ENCODE measurements at places on chromosomes 11 and 22. TPM values are rescaled to one million over a fixed set of nuclear protein-coding genes. Genes with fewer than 3 reads are reported as not detected.

DNA sequence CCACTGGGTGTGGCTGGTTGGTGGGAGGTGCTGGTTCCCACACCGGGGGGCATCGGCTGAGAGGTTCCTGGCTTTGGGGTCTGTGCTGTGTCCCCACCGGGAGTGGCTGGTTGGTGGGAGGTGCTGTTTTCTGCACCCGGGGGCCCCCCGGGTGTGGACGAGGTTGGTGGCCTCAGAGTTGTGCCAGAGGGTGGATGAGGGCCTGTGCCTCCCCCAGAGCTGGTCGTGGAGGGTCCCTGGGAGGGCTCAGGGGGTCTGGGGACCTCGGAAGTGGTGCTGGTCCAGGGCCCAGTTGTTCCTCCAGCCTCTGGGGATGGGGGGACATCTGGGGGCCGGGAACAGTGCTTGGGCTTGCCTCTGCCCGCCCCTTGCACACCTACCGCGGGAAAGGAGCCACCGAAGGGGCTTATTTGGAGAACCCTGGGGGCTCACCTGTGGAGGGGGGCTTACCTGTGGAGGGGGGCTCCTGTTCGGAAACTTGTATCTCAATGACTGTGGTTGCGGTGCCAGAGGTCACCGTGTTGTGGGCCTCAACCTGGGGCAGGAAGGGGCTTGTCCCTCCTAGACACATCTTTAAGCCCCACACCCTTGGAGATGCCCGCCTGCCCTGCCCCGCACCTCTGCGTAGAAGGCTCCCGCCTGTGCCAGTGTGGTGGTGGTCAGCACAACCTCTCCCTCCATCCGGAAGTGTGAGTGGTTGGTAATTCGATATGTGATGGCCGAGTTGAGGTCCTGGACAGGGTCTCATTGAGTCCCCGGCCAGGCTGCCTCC, 3.3 kb upstream of the IRF7 start:
- DNase-seq = no peak

ZDHHC24 gene
- total RNA-seq = 5.8 TPM

- no peak for DNase-seq
Measured at GRCh38 chr11:89583580-89583979, 92.4 kb upstream of the NOX4 start.

DNA sequence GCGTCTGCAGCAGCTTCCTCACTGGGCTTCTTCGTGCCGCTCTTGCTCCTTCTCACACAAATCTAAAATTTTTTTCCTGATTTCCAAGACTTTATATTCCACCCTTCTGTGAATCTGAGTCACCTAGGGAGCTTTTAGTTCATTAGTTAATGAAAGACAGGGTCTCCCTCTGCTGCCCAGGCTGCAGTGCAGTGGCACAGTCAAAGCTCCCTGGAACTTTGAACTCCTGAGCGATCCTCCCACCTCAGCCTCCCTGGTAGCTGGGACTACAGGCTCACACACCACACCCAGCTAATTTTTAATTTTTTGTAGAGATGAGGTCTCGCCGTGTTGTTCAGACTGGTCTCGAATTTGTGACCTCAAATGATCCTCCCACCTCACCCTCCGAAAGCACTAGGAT, 116.9 kb downstream of the ATXN10 start:
- DNase-seq = no peak

DNA sequence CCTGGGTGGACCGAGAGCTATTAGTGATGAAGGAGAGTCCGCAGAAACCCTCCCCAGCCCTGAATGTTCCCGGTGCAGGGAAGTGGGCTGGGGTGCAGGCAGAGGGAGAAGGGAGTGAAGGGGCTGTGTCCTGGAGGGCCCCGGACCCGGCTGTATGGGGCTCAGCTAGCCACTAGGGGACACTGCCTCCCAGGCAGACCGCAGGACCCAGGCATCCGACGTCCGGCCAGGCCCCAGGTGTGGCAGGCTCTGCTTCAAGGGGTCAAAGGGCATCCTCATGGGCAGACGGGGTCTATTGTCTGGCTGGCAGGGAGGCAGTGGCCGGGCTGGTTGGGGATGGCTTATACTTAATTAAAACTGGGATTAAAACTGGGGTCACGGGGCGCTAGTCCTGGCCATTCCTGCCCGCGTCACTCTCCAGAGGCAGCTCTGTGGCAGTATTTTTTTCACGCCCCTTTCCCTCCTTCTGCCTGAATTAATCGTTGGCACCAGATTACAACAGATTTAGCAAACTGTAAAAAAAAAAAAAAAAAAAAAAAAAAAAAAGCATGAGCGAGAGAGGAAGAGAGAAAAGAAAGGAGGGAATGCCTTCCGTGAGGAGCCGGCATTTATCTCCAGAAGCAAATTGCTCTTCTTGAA, 5.1 kb downstream of the FLRT1 start:
- no peak for DNase-seq

GRCh38 chr11:119412072-119412471, 10.9 kb downstream of the THY1 start:
- DNase-seq = no peak
